Inflammatory macrophage treated with lipopolysaccharide for 4 hours (primary cell): ENCODE measurements at places on chromosomes 6 and 20.

- DNase-seq, result no peak
Observed at GRCh38 chr6:131954775-131955107, 3.6 kb upstream of the CCN2 start.

GRCh38 chr20:25318471-25319240, 70.8 kb downstream of the PYGB start:
- peak; percentile 96 for DNase-seq

DNA sequence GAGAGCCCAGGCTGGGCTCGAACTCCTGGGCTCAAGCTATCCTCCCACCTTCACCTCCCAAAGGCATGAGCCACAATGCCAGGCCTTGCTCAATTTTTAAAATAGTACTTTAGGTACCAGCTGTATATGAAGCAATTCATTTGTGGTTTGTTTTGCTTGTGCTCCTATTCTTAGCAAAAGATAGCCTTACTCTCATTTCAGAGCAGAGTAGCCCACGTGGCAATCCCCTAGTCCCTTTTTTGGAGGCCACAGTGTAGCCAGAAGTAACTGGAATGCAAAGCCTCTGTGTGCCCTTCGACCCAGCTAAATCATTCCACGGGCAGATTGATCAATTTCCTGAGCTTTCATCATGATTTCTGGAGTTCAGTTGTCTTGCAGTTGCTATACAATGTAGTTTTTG, 372.2 kb downstream of the NRN1 start:
- no peak for DNase-seq

GRCh38 chr6:101393829-101394251, 332 bp downstream of the GRIK2 start:
- no peak for DNase-seq

- DNase-seq, result no peak
Observed at GRCh38 chr20:41110930-41111577, 26.3 kb upstream of the PLCG1 start.

- peak; percentile 44 for DNase-seq
Observed at GRCh38 chr6:158232316-158233213, 64.4 kb downstream of the GTF2H5 start.

GRCh38 chr6:138008791-138009190, 98.4 kb downstream of the PERP start:
- no peak for DNase-seq

DNA sequence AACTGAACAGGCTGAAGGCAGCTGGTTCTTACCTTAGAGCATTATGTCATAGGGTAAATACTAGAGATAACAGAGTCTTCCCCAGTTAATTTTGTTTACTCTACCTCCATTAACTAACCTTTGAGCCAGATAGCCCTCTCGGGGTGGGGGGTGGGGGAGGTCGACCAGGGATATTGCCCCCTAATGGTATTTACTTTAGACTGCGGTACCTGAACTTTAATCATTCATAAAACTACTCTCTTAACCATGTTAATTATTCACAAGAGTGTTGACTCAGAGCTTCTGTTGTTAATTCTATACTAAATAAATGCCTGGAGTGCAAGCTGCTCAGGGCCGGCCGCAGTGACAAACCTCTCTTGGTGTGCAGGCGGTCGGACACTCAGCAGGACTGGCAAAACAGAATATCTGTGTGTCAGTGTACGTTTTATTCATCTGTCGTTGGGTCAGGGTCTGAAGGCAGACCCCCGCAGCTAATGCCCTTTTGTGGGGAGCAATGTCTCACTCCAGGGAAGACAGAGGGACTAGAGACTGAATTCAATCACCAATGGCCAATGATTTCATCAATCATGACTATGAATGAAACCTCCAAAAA, 152.4 kb upstream of the COL21A1 start:
- no peak for DNase-seq

DNA sequence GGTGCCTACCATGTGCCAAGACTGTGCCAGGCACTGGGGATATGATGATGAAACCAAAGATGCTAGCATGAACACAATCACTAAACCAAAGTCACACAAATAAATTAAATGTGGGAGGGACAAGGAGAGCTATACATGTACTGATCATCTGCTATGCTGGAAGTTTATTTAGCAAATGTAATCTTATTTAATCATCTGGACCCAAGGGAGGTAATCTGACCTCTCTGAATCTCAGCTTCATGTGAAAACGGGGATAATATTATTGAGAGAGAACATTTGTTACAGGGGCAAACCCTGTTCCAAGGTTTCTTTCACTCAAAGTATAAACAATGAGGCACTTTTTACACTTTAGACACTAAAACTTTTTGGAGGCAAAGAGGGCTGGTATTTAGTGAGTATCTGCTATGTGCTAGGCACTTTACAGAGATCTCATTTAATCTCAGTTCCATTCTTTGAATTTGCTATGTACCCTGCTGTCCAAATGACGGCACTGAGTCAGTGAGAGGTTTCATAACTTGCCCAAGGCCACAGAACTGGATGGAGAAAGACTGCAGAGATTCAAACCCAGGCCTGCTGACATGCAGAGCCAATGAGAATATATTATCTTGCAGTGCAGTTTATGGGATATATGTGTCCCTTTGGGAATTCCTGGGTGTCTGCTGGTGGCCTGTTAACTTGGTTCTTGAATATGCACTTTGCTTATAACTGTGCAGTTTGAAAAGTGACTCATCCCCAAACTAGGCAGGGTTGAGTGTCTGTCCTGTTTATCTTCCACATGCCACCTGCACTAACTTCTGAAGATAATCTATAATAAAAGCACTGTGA, 3.3 kb upstream of the ASXL1 start:
- DNase-seq, result peak; percentile 36

- no peak for DNase-seq
Observed at GRCh38 chr6:89413006-89413400, 930 bp upstream of the RRAGD start.

DNA sequence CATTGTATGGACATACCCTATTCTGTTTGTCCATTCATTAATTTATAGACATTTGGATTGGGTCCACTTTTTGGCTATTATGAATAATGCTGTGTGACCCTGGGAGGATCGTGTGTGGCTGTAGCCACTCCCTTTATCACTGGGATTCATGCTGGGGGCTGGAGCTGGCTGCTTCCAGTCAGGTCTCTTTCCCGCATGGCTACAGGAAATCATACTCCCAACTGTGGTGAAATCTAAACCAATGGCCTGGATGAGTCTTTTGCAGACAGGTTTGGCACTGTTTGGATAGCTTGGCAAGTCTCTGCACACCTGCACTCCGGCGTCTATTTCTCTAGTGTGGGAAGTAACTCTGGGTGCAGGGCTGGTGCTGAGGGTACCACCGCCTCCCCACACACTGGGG, 80.4 kb downstream of the RIN2 start:
- no peak for DNase-seq

GRCh38 chr6:414447-414846, 22.9 kb downstream of the IRF4 start:
- no peak for DNase-seq

DNA sequence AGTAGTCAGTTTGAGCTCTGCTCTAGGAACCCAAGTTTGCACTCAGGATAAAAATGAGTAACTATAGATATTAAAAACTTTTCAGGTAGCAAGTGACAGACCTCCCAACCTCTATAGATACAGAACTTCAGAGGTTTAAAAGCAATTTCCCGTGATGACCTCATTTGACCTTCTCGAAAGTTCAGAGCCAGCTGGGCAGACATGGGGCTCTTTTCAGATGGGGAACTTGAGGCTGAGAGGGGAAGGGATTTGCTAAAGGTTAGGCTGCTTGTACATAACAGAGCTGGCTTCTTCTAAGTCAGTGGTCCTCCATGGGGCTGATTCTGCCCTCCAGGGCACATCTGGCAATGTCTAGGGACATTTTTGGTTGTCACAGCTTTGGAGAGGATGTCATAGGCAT, 58.8 kb upstream of the ZNF831 start:
- peak; percentile 61 for DNase-seq

DNA sequence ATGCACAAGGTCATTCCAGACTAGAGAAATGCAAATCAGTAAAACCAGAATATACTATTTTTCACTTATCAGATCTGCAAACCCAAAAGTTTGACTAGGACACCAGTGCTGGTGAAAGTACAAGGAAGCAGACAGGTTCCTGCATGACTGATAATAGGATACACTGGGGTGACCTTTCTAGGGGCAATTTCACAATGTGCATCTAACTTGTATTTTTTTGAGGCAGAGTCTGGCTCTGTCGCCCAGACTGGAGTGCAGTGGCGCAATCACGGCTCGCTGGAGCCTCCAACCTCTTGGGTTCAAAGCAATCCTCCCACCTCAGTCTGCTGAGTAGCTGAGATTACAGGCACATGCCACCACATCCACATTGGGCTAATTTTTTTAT, 11.4 kb downstream of the COMMD7 start:
- DNase-seq, result peak; percentile 77

DNA sequence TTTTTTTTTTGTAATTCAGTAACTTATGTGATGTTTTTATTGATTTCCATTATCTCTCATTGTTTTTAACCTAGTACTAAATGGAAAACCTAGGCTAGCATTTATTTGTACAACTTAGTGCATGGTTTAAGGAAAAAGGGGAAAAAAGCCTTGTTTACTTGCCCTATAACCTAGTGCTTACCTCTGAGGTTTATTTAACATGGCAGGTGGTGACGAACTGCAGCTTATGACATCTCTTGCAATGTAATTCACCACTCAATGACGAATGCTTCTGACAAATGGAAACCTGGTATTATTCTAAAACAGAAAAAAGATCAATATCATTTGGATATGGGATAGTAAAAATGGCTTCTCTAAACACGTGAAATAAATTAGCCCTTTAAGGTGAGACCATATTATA, 618.6 kb upstream of the FLRT3 start:
- DNase-seq, result no peak

GRCh38 chr6:71649915-71650314, 236.4 kb upstream of the RIMS1 start:
- no peak for DNase-seq

DNA sequence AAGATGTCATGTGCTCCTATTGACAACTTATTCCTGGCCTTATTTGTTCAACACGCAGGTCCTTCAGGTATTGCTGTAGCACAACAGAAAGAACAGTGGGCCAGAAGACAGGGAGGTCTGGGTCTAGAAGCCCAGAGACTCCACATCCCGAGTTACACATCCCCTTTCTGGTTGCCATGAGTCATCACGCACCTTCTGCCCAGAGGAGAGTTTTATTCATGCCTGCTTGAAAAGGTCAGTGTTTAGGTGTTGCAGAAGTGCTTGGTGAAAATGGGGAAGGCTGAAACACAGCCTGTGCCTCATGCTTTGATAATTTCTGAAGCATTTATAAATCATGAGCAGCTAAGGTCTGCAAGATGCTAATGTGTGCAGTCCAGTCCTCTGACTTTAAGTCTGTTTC, 256.4 kb downstream of the GMPR start:
- DNase-seq, result peak; percentile 28

DNA sequence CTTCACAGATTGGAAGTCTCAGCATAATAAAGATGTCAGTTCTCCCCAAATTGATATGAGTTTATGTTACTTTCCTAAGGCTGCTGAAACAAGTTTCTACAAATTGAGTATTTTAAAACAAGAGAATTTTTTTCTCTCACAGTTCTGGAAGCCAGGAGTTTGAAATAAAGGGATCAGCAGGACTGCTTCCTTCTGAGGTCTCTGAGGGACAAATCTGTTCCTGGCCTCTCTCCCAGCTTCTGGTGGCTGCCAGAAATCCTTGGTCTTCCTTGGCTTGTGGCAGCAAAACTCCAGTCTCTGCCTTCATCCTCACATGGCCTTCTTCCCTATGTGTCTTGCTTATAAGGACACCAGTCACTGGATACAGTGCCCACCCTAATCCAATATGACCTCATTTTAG, 136.1 kb downstream of the TFAP2A start:
- DNase-seq, result no peak

DNA sequence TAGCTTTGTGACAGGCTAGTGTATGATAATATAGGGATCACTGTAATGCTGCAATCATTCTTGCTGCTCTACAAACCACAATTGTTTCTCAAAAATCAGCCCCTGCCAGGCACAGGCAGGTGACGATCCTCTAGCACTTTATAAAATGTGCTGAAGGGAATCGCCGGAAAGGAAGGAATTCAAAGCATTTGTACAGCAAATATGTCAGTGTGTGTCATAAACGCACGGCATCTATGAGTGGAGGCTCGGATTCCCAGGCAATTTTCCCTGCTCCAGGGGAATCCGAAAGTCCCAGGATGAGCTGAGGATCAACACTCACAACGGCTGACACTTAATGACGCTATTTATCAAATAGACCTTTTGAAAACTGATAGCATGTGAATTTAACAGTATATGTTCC, 1.4 kb downstream of the PHACTR1 start:
- no peak for DNase-seq

GRCh38 chr6:155383913-155384312, 69.6 kb upstream of the TFB1M start:
- no peak for DNase-seq

DNA sequence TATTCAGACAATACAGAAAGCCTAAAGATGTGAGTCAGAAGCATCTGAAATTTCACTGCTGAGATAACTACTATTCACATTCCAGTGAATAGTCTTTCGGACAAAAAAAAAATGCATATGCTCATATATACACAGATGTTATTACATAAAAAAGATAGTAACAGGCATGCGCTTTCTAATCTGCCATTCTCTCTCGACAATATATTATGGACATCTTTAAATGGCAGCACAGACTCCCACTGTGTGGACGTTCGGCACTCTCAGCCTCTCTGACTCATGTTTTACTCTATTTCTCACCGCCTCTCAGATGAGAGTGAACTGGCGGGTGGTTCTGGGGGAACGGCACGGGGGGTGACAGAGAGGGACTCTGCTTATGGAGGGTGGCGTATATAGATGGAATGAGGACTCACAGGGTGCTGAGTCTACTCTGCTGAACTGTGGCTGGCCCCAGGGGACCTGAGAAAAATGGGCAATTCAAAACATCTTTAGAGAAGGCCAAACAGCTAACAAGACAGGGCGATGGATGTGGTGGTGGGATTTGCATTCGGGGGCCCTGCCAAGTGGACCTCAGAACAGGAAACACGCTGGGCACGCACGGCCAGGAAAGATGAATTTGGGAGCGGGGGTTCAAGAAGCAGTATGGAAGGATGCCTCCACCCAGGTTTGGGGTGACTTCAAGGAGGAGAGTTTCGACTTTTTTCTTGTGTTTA, 68.9 kb downstream of the MDGA1 start:
- no peak for DNase-seq

DNA sequence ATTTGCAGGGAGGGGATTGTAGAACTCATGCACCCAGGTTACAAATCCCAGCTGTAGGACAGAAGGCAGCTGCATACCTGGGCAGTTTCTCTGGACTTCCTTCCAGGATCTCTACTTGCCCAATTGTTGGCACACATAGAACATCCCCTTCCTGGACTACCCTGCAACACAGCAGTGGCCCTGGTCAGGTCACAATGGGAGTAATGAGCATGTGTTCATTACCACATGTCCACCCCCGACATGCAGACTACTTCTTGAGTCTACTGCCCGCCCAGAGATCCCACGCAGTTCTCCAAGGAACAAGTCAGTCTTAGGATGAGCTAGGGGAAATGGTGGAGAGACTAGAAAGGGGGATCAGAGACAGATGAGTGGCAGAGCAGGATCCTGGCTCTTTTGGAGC, 5.1 kb downstream of the PEX6 start:
- DNase-seq, result peak; percentile 81

GRCh38 chr20:3710011-3710466, 2.4 kb downstream of the SIGLEC1 start:
- peak; percentile 29 for DNase-seq

GRCh38 chr6:119312441-119312840, 37.1 kb downstream of the MAN1A1 start:
- DNase-seq, result no peak
